ENCODE measurements at places on chromosomes 7 and 10.

- DNase-seq, result no peak
Observed at GRCh38 chr10:78955206-78955605, 113.6 kb upstream of the ZMIZ1 start.

DNA sequence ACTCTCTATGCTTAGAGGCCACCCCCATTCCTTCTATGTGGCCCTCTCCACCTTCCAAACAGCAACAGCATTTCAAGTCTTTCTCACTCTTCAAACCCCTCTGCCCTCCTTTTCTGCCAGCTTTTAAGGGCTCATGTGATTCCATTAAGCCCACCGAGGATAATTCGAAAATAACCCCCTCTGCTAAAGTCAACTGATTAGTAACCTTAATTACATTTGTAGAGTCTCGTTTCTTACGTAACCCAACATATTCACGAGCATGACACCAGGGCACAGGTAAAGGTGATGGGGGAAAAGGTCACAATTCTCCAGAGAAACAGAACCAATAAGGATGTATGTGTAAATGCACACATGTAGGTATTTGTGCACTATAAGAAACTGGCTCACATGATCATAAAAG is 6.7 kb upstream of the CHST15 start:
- DNase-seq, result no peak

DNA sequence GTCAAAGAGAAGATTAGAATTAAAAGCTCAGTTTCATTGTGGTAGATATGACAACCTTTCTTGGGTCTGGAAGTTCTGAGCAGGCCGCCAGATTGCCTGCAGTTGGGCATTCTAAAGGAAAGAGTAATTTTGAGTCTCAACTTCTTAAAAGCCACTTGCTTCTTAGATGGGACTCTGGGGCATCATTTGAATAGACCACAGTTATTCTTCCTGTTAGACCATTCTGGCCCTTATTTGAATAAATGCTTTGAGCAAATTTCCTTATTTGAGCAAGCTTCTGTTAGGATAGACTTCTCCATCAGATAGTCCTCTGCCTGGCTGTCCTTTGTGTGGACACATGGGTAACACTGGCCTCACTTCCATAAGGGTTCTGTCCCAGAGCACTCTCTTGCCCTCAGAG is 40.2 kb downstream of the SND1 start:
- DNase-seq, result no peak

DNA sequence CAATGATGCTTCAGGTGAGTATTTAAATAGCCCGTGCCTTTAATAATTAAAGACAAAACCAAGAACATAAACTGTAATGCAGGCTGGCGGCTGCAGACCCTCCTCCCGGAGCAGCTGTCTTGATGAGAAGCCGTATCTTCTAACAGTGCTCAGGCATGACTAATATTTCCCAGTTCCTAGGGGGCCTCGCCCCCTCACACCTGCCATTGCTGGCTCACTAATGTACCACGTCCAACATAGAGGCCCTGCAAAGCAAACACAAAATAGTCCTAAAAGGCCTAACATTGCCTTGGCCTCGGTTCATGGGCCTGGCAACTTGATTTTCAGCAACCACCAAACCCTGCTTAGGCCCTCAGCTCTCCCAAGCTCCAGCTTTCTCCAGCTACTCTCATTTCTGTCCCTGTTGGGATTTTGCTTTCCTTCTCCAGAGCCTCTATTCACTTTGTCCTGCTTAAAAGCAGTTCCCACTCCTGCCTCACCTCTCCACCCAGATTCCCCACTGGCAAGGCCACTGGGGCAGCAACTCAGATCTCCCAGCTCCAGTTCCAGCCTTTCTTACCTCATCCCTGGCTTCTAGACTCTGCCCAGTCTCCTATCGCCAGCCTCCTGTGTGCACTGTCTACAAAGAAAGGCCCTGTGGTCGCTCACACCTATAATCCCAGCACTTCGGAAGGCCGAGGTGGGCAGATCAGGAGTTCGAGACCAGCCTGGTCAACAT is 16.2 kb downstream of the SORBS1 start:
- DNase-seq, result no peak

DNA sequence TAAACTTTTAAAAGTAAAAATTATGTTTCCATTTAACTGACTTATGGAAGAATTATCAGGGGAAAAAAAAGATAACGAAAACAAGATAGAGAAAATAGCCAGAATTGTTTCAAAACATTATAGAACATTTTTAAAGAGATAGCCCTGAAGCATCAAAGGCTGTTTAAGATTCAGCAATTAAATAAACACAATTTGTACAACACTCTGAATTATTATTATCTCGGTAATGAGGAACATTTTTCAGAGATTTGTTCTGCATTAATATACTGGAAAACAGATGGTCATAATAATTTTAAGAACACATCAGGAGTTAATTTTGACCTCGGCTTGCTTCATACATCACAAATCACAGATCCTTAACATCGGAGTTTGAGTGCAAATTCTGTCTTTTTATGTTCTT is 643.8 kb downstream of the SORCS1 start:
- no peak for DNase-seq

DNA sequence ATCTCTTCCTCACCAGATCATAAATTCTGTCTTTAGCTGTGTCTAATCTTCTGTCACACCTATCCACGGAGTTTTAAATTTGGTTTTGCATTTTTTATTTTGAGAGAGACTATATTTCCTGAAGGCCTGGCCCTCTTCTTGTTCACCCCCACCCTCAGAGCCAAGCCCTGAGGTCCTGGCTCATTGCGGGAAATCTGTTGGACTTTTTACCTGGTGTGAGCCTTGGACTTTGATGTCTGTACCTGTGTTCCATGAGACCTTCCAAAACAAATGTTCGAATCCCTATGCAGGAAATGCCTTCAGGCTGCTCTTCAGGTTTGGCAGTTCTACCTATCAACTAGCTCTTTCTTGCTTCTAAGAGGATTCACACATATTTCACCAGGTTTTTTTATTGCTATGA is 175.2 kb upstream of the GRB10 start:
- no peak for DNase-seq
